Mononuclear cell (primary cell): ENCODE measurements at places on chromosomes 2 and 18. TPM values are rescaled to one million over a fixed set of nuclear protein-coding genes. Genes with fewer than 3 reads are reported as not detected.

The ALPG gene
- total RNA-seq = not detected

The MAL gene
- 30.4 TPM for total RNA-seq

The PAIP2B gene
- total RNA-seq = 1.4 TPM

The PID1 gene
- 8.4 TPM for total RNA-seq

The COA5 gene
- 18.6 TPM for total RNA-seq

The RAX gene
- not detected for total RNA-seq

The C1D gene
- 56.6 TPM for total RNA-seq

The ELOA2 gene
- total RNA-seq = under 0.01 TPM

The TLX2 gene
- total RNA-seq = 0.10 TPM

The DNMT3A gene
- total RNA-seq = 18.5 TPM

The TSPYL6 gene
- not detected for total RNA-seq
